ENCODE measurements at places on chromosomes 6 and 20. TPM values are rescaled to one million over a fixed set of nuclear protein-coding genes. Genes with fewer than 3 reads are reported as not detected.

The CLPSL1 gene
- total RNA-seq = not detected

The SLC22A2 gene
- total RNA-seq = not detected

The SLC4A11 gene
- 0.68 TPM for total RNA-seq

The SMOC2 gene
- total RNA-seq = 12.0 TPM

The SLC25A27 gene
- total RNA-seq = 16.2 TPM

The ZBTB22 gene
- 14.1 TPM for total RNA-seq

The TRIM40 gene
- total RNA-seq = not detected

The SYNDIG1 gene
- 28.4 TPM for total RNA-seq

The MAP3K7 gene
- 14.0 TPM for total RNA-seq

The POM121L2 gene
- not detected for total RNA-seq

The TP53TG5 gene
- 2.0 TPM for total RNA-seq

The CRIP3 gene
- 0.85 TPM for total RNA-seq

The DEFB132 gene
- not detected for total RNA-seq

The NRN1 gene
- 12.8 TPM for total RNA-seq

GRCh38 chr6:113102761-113103160, 754.4 kb upstream of the MARCKS start:
- DNase-seq = no peak

DNA sequence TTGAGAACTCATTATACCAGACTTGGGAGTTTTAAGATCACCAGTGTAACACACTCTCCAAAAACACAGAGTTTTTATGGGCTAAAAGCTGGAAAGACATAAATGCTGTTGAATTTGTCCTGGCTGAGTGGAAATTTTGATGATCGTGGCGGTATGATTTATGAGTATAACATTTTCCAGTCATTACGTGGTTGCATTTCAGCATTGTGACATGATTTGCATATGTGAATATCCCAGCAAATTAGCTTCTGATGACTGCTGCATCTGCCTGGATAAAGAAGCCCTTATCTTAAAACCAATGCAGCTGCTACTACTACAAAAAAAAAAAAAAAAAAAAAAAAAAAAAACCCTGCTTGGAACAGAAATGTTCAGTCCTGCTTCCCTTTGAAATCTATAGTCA, 850.9 kb downstream of the TFAP2A start:
- DNase-seq = no peak

DNA sequence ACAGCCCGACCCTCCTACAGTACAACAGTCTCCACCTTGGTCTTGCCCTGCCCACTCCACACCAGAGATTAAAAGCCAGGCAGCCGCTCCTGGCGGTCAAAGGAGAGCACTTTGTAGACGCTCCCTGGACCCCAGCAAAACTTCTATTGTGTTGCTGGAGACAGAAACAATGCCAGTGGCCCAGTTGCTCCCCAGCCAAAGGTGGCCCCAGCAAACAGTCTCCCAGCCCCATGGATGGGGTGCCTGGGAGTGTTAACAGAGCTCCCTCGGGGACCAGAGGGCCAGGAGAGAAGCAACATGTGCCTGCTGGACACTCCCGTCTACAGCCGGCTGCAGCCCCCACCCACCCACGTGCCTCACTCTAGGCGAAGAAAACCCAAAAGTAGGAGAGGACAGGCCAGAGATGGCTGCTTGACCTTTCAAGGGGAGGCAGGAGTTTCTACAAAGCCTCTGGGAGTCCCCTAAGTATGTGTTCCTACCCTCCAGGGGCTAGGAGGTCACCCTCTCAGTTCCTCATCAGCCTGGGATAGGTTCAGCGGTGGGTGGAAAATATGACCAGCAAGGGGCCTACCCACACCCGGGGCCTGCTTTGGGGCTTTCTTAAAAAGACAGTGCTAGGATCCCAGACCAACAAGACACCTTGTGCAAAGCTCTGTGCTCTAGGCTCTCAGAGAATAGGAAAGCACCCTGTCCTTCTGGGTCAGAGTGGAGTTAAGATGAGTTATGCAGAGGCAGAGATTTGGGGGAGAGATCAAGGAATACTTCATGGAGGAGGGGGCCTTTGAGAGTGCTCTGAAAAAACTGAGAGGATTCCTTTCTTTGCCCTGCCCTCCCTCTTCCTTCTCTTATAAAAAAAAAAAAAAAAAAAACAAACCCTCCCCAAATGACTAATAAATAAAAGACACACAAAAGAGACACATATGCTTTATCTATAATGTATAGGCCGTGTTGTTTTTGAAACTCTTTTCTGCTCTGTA, 19.0 kb upstream of the PREX1 start:
- peak; percentile 31 for DNase-seq

DNA sequence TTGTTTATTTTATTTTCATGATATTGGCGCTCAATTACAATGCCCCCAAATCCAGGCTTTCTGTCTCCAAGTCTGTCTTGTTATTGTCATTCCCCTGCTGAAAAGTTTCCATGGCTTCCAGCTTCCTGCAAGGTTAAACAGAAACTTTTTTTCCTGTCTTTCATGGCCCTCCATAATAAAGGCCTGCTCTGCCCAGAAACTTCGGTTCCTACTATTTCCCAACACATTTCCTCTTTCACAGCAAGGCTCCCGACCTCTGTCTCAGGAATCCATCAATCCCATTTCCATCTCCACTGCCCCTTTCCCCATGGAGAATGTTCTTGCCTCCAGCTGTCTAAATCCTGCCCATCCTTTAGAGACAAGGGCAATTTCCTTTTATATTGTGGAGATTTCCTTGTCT, 365.2 kb upstream of the JARID2 start:
- DNase-seq = no peak

DNA sequence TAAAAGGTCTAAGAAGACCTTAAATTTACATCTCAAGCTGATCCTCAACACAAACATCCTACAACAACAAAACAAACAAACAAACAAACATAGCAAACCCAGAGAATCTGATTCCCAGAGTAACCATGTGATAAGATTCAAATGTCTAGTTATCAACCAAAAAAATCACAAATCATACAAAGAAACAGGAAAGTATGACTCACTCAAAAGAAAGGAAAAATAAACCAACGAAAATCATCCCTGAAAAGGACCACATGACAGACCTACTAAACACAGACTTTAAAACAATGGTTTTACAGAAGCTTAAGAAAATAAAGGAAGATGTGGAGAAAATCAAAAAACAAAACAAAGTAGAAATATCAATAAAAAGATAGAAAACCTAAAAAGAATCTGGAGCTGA, 18.1 kb downstream of the VNN1 start:
- no peak for DNase-seq

GRCh38 chr6:48706310-48706709, 595.3 kb upstream of the PTCHD4 start:
- no peak for DNase-seq

DNA sequence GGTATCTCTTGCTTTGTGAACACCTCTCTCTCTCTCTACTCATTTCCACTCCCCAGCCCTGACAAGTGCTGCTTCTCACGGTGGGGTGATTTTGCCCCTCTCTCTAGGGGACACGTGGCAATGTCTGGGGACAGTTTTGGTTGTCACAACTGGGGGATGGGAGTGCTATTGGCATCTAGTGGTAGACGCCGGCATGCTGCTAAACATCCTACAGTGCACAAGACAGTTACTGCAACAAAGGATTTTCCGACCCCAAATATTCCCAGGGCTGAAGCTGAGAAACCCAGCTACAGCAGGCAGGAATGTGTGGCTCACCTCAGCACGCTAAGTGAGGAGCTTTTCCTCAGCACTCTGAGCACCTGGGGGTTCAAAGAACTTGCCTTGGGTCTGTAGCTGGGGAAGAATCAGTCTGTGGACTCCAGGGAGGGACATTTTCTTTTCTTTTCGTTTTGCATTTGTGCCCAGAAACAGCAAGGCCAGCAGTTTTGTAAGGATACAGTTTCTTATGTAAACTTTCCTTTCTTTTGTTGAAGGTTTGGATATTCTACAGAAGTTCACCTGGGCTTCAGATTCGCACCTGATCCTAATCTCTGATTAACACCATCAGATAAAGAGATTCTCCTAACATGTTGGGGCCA, 246.9 kb upstream of the ZFP64 start:
- no peak for DNase-seq

GRCh38 chr6:38057994-38058393, 238.5 kb downstream of the ZFAND3 start:
- no peak for DNase-seq

- no peak for DNase-seq
Measured at GRCh38 chr6:127520066-127520465, 931 bp upstream of the MTCL3 start.

- no peak for DNase-seq
Measured at GRCh38 chr6:13641315-13641714, 26.2 kb downstream of the NOL7 start.

DNA sequence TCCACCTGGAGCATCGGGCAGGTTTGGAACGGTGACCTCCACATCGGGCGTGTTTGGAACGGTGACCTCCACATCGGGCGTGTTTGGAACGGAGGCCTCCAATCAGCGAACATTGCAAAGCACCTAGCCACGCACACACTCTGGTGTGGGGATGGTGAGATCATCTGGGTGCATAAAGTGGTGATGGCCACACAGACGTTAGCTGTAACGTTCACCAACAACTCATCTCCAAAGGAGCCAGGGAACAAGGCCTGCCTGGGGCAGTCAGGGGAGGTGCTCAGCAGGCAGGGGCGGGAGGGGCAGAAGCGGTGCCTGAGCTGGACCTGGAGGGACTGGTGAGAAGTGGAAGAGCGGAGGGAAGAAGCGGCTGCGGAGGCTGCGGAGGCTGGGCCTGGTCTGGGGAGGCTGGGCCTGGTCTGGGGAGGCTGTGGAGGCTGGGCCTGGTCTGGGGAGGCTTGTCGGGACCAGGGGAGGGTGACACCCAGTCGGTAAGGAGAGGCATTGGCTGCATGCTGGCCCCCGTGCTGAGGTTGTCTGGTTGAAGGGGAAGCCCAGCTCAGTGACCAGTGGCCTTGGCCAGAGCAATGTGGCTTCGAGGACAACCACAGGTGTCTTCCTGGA, 89.9 kb downstream of the PSMB1 start:
- DNase-seq = no peak

GRCh38 chr6:39840781-39841180, 48.6 kb downstream of the DAAM2 start:
- no peak for DNase-seq

- DNase-seq = no peak
Measured at GRCh38 chr6:148556410-148556809, 190.4 kb upstream of the UST start.

GRCh38 chr6:122733259-122733658, 46.3 kb upstream of the FABP7 start:
- DNase-seq = no peak

GRCh38 chr6:126447367-126447766, 107.5 kb downstream of the CENPW start:
- no peak for DNase-seq

- DNase-seq = no peak
Measured at GRCh38 chr6:79687759-79688158, 56.6 kb downstream of the SH3BGRL2 start.

GRCh38 chr20:59324521-59325141, 24.2 kb downstream of the EDN3 start:
- no peak for DNase-seq

DNA sequence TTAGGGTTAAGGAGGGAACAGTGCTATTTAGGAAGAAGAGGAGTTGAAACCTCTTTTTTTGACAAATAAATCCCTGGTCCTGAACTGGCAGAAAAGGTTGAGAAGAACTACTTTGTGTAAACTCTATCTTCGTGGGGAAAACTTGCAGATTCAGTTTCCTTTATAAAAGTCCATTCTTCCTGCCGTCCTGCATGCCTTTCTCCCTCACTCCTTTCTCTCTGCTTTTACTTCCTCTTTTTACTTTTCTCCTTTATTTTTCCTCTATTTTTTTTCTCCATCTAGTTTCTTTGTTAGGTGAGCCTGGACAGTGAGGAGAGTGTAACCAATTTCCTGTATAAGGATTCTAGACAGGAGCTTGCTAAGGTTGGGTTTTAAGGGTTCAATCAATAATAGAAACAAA, 52.7 kb downstream of the TPBG start:
- DNase-seq = no peak
